ENCODE measurements at places on chromosomes 5 and 9.

DNA sequence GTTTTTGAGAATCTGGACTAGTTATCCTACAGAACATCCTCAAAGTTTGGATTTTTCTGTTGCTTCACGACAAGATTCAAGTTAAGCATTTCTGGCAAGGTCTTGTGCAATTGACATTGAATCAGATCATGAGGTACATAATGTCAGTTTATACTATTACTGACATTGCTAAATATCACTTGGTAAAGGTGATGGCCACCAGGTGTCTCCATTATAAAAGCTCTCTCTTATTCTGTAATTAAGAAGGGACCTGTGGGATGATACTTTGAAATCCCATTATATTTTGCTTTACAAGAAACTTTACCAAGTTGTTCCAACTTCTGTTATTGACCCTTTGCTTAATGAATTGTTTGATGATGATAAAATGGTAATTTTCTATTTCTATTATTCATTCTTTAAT is 131.0 kb upstream of the ASTN2 start:
- DNase-seq, result no peak

- DNase-seq, result no peak
Observed at GRCh38 chr5:93611976-93612854, 29.2 kb downstream of the NR2F1 start.

DNA sequence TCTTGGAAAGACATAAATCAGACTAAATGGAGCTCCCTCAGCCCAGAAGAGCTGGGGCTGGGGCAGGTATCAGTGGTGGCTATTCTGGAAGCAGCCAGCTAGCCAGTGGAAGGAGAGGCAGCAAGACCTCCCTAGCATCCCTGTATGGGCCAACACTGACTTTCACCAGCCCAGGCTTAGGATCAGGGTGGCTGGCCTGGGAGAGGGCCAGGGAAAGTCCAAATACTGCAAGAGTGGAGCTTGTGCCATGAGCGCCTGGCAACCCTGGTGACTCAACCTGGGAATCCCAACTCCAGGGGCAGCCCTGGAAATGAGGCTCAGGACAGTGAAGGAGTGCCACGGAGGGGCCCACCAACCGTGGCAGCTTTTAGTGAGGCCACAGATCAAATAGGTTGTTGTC is 7.6 kb upstream of the IRF1 start:
- no peak for DNase-seq

DNA sequence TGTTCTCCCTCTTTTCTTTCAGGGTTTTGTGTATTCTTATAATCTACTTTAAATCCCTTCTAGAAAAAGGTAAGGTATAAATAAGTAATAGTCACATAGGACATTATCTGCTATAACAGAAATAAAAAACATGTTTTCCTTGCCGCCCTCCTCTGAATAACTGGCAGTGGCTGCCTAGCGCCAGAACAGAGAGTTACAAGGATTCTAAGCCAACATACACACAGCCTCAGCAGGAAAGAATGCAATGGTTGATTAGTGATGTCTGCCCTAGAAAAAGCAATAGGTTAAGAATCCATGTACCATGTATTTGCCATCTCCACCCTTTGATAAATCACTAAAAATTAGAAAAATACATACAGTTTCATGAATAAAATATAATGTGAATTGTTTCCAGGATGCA is 4.9 kb downstream of the MED27 start:
- DNase-seq, result no peak

GRCh38 chr5:12292610-12293204 is 388.5 kb upstream of the CTNND2 start:
- DNase-seq, result no peak

- DNase-seq, result no peak
Observed at GRCh38 chr9:135812961-135813360, 94.4 kb downstream of the CAMSAP1 start.

DNA sequence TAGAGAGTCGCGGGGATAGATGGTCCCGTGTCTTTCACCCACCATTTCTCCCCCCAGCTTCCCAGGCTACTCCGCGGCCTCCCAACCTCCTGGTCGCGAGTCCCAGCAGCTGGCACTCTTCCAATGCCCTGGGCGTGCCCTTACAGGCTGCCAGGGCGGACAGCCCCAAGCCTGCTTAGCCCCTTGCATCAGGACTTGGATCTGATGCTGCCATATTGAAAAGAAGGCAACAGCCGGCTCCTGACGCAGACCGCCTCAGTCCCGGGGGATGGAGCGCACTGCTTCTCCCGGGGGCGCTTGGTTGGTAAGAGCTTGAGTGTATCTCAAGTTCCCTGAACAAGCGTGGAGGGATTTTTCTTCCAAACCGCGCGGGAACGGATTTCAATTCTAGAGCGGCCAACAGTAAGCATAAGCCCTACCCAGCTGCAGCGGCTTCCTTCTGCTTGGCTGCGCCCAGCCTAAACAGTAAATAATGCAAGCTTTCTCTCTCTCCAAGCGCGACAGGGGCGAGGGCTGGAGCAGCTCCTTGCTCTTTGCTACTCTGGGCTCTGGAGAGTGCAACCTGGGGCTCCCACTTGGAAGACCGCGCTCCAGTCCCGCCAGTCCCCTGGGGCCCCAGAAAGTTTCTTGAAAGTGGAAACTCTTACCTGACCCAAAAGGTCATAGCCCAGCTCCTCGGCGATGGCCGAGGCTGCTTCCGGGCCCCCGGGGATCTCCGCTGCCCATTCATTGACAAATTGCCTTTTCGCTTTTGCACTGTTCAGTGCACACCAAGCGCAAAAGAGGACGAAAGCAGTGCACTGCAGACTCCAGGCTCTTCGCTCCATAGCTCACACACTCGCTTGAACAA is 607 bp downstream of the PCSK1 start:
- no peak for DNase-seq

DNA sequence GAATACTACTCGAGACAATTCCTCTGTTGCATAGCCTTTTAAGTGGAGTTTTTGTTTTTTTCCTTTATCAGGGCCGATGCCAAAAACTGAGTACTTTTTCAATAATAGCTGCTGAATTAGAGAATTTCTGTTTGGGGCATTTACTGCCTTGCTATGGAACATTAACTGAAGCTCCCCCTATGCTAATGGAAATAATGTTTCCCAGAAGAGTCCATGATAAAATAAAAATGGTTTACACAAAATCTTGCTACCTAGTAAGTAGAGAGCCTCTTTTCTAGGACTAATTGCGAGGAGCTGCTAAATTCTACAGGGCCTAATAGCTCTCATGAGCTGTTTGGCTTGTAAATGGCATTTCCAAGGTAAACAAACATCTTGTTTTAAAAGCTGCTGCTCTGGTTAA is 128.2 kb upstream of the MYO10 start:
- DNase-seq, result no peak

GRCh38 chr9:129910628-129911567 is 75.6 kb downstream of the USP20 start:
- no peak for DNase-seq

GRCh38 chr9:19446361-19446861 is 37.6 kb downstream of the ACER2 start:
- no peak for DNase-seq

DNA sequence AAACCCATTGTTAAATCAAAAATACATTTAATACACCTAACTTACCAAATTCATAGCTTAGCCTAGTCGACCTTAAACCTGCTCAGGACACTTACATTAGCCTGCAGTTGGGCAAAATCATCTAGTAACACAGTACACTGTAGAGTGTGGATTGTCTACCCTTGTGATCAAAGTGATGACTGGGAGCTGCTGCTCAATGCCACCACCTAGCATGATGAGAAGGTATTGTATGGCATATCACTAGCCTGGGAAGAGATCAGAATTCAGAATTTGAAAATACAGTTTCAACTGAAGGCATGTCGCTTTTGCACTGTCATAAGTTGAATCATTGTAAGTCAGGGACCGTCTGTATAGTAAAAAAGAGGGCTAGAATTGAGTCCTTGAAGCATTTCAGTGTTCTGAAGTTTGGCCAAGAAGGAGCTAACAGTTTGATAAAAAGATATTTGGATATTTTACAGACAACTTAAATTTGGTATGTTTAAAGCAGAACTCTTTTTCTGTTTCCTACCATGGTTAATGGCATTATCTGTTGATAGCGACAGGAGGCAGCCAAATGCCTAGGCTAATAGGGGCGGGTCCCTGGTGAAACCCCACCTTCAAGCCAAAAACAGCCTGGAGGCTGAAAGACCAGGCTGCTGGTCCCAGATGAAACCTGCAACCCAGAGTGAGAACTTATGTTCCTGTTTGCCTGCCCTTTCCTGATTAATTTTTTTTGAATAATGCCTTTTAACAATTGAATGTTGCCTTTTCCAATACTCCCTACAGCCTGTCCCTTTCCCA is 23.0 kb downstream of the SMIM15 start:
- DNase-seq, result no peak

GRCh38 chr5:35306716-35307365 is 76.6 kb upstream of the PRLR start:
- DNase-seq, result no peak

GRCh38 chr5:113147101-113147508 is 170.5 kb downstream of the DCP2 start:
- DNase-seq, result no peak

- no peak for DNase-seq
Observed at GRCh38 chr9:91151718-91152095, 210.0 kb downstream of the AUH start.

DNA sequence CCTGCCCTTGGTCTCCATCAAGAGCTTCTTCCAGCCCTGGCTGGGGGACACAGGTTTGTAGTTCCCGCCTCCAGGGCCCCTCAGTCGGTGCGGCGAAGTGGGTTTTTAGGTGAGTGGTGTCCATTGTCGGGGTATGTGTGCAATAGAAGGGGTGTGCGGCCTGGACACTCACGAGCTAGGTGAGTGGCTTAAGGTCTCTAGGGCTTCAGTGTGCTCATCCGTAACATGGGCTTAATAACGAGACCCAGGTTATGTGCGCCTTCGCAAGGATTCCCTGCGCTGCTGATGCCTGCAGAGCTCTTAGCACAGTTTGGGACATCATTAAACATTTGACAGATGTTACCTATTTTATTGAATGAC is 656 bp downstream of the CEP78 start:
- DNase-seq, result peak; percentile 1

DNA sequence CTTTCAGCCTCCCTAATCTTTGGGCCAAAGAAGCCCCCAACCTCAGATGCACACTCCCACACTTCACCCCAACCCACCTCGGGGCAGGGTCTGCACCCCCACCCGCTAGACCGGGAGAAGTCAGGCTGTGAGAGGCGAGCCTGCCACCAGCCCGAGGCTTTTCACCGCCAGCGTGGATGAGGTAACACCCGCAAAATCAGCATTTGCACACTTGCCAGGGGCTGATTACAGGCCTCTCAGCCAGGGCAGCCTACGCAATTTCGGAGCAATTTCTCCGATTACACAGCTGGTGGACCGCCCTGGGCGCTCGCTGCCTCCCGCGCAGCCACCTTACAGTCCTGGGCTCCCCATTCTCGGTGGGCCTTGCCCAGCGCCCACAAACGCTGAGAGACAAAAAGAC is 68.5 kb downstream of the FOXD1 start:
- no peak for DNase-seq

- no peak for DNase-seq
Observed at GRCh38 chr9:132792547-132792946, 85.5 kb downstream of the AK8 start.

DNA sequence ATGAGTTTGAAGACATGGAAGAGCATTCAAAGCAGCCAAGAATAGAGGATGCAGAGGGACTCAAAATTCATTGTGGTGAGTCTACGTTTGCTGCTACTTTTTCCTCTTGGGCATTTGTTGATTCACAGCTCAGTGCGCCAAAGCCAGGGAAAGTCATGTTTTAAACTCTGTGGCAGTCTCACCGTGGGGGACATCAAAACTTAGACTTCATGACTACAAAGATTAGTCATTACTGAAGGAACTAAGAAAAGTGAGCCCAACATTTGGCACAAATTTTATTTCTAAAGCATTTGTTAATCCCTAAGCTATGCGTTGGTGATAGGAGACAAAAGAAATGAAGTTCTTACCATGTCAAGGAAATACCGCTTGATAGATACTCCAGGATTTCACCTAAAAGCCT is 73.7 kb upstream of the MTAP start:
- no peak for DNase-seq

DNA sequence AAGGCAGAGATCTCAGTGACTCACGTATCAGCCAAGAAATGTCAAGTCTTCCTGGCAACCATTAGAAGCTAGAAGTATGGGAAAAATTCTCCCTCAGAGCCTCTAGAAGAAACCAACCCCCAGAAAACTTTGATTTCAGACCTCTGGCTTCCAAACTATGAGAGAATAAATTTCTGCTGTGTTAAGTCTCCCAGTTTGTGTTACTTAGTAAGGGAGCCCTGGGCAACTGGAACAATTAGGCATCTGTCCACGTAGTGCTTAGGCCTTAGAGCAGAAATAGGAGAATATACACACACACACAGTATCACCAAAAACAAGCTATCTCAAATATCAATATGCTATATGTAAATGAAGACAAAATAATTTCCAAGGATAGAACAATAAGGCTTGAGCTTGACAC is 894.8 kb upstream of the CDH10 start:
- no peak for DNase-seq

DNA sequence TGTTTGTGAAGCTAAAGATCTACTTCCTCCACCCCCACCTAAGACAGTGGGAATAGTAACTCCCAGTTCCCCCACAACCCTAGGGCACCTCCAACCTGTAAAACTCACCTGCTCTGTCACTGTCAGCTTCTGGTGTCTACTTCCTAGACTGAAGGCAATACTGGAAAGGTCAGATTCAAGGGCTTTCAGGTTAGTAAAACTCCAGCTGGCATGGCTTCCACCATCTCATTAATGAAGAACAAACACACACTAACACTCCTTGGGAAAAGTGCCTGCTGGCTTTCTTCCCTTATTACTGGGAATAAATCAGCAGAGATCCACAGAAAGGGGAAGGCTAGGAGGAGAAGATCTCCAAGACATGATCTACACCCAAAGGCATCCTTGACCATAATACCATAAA is 109.9 kb downstream of the TMEM174 start:
- DNase-seq, result no peak

- DNase-seq, result no peak
Observed at GRCh38 chr5:74587300-74587699, 53.2 kb downstream of the ENC1 start.

GRCh38 chr9:116958881-116959280 is 271.8 kb downstream of the TRIM32 start:
- DNase-seq, result no peak

- no peak for DNase-seq
Observed at GRCh38 chr5:141010047-141010793, 41.0 kb upstream of the PCDHB1 start.

- no peak for DNase-seq
Observed at GRCh38 chr9:117184173-117184572, 230.7 kb downstream of the ASTN2 start.

GRCh38 chr5:12668564-12668963 is 764.3 kb upstream of the CTNND2 start:
- no peak for DNase-seq

GRCh38 chr5:94906750-94907149 is 288.3 kb downstream of the SLF1 start:
- DNase-seq, result no peak

GRCh38 chr9:33249087-33249658 is 9.2 kb downstream of the SPINK4 start:
- no peak for DNase-seq

GRCh38 chr5:55364537-55365055 is 56.8 kb downstream of the MTREX start:
- DNase-seq, result peak; percentile 38

All from GM12864 (cell line).